ENCODE measurements at places on chromosomes 7 and 10.

DNA sequence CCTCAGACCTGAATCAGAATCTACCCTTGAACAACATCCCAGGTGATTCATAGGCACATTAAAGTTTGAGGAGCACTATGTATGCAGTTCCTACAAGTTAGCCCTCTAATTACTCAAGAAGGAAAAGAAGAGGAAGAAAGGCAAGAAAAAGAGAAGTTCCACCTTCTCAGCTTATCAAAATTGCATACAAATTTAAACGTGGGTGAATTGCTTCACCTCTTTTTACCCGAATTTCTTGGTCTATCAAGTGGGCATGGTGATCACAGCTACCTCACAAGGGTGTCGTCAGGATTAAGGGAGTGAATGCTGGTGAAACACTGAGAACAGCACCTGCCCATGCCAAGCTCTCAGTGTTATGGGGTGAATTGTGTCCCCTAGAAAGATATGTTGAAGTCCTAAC is 43.8 kb upstream of the PAPSS2 start:
- DNase-seq, result no peak

DNA sequence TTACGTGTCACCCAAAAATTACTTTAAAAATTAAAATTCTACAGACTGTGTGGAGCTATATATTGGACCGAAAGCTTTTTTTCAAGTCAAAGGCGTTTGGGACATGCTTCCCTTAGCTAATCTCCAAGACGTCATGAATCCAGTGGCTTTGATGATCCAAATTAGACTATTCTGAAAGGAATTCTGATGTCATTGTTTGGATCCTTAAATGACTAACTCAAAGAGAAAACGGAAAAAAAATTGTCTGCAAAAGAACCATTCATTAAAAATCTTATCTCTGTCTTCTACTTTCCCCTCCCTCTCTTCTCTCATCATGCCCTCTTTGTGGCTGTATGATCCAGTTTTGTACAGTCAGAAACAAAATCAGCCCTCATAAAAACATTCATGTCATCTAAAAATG is 161.8 kb downstream of the ETV1 start:
- no peak for DNase-seq

- no peak for DNase-seq
Measured at GRCh38 chr7:151776446-151776845, 100.5 kb downstream of the PRKAG2 start.

- DNase-seq, result no peak
Measured at GRCh38 chr10:80964955-80965614, 427.4 kb downstream of the SH2D4B start.

DNA sequence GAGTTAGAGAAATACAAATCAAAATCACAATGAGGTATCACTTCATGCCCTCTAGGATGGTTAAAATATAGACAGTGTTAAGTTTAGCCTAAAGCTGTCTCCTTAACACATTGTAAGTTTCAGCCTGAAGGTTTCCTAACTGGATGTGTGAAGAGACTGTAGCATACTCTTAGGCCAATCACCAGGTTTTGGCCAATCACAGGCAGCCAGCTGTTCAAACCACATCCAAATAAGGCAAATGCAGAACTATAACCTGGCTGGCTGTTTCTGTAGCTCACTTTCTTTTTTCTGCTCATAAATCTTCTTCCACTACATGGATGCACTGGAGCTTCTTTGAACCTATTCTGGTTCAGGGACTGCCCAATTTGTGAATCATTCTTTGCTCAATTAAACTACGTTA is 19.7 kb downstream of the ESYT2 start:
- DNase-seq, result no peak

- no peak for DNase-seq
Measured at GRCh38 chr7:112495156-112495788, 14.5 kb downstream of the LSMEM1 start.

DNA sequence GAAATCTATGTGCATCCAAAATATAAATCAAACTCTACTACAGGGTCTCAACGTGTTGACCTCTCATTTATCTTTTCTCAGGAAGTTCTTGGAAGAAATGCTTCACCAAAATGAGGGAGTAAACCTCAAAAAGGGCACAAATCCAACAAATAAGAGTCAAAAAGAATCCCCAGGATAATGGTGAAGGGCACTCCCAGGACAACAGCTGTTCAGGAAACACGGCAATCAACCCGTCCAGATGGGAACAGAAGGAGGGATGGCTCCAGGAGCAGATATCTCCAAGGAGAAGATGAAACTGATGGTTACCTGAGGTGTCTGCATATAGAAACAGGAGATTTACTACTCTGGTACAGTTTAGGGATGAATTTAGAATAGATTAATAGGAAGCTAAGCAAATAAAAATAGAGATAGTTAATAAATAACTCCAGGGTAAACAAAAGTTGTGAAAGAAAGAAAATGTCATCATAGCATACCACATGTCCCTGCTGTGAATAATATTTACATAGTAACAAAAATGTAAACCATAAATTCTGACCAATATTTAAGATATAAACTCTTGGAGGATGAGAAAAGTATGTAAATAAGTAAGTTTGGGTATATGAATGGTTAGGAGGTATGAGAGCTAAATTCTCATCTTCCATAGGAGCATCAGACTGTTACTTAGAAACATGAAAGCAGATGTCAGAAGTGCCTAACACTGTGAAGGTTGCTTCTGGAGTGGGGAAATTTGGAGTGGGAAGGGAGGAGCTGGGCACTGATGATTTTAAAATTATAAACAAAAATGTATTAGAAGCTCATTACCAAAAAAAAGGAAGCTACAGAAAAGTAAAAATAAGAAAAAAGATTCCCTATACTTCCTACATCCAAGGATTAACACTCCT is 237.5 kb upstream of the HPS1 start:
- DNase-seq, result no peak

DNA sequence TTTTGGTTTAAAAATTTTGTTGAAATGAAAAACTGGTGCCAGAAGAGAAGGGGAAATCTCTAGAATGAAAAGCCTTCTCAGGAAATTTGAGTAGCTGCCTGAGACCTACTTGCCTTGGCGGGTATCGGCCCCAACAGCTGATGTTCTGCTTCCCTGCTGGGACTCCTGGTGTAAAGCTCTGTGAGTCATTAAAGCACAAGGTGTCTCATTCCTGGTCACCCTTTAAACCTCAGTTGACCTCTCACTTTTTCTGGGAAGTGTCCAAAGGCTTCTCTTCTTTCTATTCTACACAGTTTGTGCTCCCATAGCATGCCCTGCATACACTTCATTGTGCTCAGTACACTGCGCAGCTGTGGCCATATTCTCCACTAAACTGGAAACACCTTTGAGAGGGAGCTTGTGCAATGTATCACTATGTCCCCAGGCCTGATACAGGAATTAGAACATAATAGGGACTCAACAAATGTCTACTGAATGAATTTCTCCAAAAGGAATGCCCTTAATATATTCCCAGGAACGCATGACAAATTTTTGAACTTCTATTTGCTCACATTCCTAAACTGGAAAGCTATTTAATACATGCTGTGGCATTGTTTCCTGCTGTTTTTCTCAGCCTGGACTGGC is 303.9 kb downstream of the SDHAF3 start:
- DNase-seq, result no peak
